ENCODE measurements at places on chromosomes 3 and 15.
A peak's percentile ranks its signal among the peaks of the same experiment; 100 is the strongest.

- DNase-seq = no peak
Measured at GRCh38 chr15:99632521-99632920, 66.7 kb downstream of the MEF2A start.

DNA sequence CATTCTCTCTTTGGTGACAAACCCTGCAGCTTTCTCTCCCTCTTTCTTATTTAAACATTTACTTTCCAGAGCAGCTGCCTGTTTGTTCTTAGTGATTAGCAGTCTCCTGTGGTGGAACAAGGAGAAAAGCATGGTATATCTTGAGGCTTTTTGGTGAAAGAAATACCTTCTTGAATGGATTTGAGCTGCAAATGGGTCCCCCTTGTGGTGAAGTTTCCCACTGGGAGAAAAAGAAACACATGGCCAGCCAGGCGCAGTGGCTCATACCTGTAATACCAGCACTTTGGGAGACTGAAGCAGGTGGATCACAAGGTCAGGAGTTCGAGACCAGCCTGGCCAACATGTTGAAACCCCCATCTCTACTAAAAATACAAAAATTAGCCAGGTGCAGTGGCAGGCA is 48.3 kb upstream of the ACP3 start:
- DNase-seq = peak; percentile 29

DNA sequence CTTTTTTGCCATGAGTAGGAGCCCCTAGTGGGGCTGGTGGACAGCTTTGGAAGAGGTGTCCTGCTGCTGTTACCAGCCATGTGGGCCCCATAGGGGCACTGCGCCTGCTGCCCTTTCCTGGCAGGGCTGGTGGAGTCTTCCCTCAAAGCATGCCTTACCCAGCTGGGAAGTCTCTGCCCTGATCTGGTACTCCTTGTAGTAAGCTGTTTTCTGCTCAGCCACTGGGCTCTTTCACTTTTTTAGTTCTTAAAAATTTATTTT is 26.2 kb downstream of the HMCES start:
- no peak for DNase-seq

DNA sequence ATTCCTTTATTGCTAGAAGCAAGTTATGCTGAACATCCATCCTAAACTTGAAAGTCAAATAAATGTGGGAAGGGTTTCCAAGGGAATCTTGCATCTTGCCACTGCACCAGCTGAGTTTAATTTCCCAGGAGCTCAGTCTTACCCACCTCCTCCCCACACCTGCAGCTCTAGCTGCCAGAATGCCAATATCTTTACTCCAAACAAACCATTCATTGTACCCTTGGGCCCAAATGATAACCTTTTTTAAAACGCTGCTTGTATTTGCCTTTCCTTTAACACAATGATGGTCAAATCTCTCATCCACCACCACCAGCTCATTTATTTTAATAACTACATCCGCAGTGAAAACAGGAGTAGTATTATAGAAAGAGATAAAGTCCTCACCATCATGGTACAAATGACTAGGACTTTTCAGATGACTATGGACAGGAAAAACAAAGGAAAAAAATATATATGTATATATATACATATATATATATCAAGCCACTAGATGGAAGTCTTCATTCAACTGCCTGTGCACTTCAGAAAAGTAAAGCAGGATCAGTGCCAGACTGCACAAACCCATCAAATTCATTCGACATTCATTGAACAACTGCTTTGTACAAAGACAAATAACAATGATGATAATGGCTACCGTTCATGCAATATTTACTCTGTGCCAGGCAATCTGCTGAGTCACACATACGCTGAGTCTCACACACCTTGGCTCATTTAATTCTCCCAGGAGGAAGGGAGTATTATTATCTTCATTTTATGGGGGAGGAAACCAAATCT is 44.0 kb downstream of the BFSP2 start:
- DNase-seq = no peak

DNA sequence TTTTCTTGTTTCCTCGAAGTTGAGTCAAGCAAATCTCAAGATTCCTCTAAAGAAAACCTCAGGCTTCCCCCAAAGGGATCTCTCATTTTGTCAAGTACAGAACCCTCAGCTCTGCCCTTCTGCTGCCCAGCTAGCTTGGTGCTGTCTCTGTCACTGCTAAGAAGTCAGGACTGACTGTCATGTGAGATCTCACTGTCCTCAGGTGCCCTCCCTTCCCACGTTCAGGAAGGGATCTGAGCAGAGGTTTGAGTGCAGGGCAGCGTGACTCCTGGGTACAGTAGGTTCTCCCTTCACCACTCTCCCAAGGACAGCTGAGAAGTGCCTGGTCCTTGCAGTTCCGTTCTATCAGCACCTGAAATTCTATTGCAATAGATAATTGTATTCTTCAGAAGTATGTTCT is 229.7 kb downstream of the SLCO3A1 start:
- no peak for DNase-seq

GRCh38 chr15:33846142-33846541 is 122.2 kb upstream of the CHRM5 start:
- no peak for DNase-seq

All from H7 (cell line).